ENCODE measurements at places on chromosomes 6 and 20.

GRCh38 chr6:392441-393390 is 1.2 kb downstream of the IRF4 start:
- no peak overlapping the region for H3K27ac ChIP-seq
- H3K36me3 ChIP-seq = no peaks in the 10 kb centered on the region
- no peaks in the 10 kb centered on the region for H3K4me1 ChIP-seq
- no peak for DNase-seq
- H3K27me3 ChIP-seq = peaks cover 29% of the 10 kb centered on the region
- H3K4me3 ChIP-seq = peak overlapping the region; percentile 48

- no peaks in the 10 kb centered on the region for H3K4me1 ChIP-seq
- H3K4me3 ChIP-seq = no peak overlapping the region
- no peak for DNase-seq
These were observed 284.9 kb downstream of the PRKN start for GRCh38 chr6:162442687-162443086.

- H3K4me3 ChIP-seq = peak within 1 kb of the TSS; percentile 60
- no peaks in the 10 kb centered on the region for H3K4me1 ChIP-seq
- no peaks in the 10 kb centered on the region for H3K27me3 ChIP-seq
- peak within 1 kb of the TSS; percentile 52 for H3K27ac ChIP-seq
These were observed at the start of gene HSD17B8 for GRCh38 chr6:33204415-33205190. TSS of gene HSD17B8 (plus strand) at chr6:33204655. CDS start at chr6:33204669, 14 bp downstream.

GRCh38 chr6:117481926-117482239 is 591 bp upstream of the DCBLD1 start:
- peak overlapping the region; percentile 80 for H3K4me3 ChIP-seq
- no peaks in the 10 kb centered on the region for H3K36me3 ChIP-seq
- H3K27ac ChIP-seq = peak overlapping the region; percentile 88

- no peak overlapping the region for H3K27ac ChIP-seq
- no peaks in the 10 kb centered on the region for H3K4me1 ChIP-seq
- H3K27me3 ChIP-seq = no peaks in the 10 kb centered on the region
- H3K36me3 ChIP-seq = peaks cover 9% of the 10 kb centered on the region
These were observed 32.4 kb upstream of the FBXO9 start for GRCh38 chr6:53032849-53033248.

GRCh38 chr20:4673371-4674001 is 48.2 kb upstream of the PRND start:
- no peak for DNase-seq
- H3K4me1 ChIP-seq = no peaks in the 10 kb centered on the region
- H3K4me3 ChIP-seq = no peak overlapping the region
- H3K27ac ChIP-seq = no peak overlapping the region

DNA sequence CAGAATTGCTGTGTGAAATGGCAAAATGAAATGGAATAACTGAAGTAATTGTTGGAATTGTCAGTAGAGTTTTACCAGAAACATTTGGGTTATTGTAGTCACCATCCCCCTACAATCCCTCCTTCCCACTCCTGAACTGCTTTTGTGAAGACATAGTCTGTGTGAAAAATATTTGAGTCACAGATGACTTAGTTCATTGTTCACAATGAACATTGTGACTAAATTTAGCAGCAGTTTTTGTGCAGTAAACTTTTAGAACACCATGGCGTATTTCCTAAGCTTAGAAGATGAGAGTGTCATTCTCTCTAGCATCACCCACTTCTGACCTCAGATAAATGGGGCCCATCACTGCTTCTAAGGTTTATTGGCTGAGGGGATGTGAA is 11.0 kb downstream of the OTOR start:
- no peaks in the 10 kb centered on the region for H3K27me3 ChIP-seq
- no peak overlapping the region for H3K4me3 ChIP-seq
- DNase-seq = no peak
- no peak overlapping the region for H3K27ac ChIP-seq
- H3K36me3 ChIP-seq = no peaks in the 10 kb centered on the region

DNA sequence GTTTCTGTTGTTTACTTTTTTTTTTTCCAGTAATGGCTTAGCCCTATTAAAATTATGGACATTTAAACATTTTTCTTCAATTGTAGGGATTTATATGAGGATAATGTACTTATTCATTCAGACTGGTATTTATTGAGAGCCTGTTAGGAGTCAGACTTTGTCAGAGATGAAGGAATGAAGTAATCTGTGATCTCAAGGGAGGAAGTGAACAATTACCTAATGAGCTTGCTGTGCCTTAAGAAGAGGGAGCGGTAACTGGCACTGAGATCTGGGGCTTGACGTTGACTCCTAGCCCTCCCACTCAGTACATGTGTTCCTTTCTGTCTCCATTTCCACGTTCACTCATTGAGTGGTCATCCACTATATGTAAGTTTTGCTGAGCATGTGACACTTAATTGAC is 12.6 kb downstream of the AFDN start:
- peaks cover 24% of the 10 kb centered on the region for H3K4me1 ChIP-seq
- DNase-seq = no peak
- no peak overlapping the region for H3K4me3 ChIP-seq
- no peaks in the 10 kb centered on the region for H3K36me3 ChIP-seq
- no peak overlapping the region for H3K27ac ChIP-seq

DNA sequence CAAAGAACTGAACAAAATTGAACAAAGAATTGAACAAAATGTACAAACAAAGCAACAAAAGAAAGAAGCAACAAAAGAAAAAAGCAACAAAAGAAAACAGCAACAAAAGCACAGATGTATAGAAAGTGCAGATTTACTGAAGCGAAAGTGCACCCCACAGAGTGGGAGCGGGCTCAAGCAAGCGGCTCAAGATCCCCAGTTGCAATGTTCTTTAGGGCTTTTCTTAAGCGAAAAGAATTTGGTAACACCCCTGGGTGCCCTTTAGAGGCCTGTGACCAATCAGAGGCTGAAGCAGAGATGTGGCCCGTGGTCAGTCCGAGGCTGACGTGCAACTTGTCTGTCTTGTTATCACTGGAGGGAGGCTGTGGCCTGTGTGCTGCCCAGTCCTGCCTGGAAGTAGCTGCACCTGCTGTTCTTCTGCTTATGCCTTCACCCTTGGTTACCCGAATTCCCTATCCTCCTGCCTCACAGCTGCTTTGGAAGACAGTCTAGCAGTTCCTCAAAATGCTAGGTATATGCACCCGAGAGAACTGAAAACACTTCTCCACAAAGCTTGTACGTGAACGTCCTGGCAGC is 13.2 kb upstream of the KIF25 start:
- no peak for DNase-seq
- no peaks in the 10 kb centered on the region for H3K27me3 ChIP-seq
- H3K4me1 ChIP-seq = no peaks in the 10 kb centered on the region
- no peak overlapping the region for H3K27ac ChIP-seq
- H3K36me3 ChIP-seq = no peaks in the 10 kb centered on the region

GRCh38 chr6:149484733-149485700 is at the start of gene ZC3H12D:
TSS of gene ZC3H12D (minus strand) at chr6:149485014. CDS start at chr6:149474543, 10,471 bp downstream.
- H3K27ac ChIP-seq = peak within 1 kb of the TSS; percentile 44
- H3K27me3 ChIP-seq = no peaks in the 10 kb centered on the region
- DNase-seq = no peak
- no peaks in the 10 kb centered on the region for H3K36me3 ChIP-seq

DNA sequence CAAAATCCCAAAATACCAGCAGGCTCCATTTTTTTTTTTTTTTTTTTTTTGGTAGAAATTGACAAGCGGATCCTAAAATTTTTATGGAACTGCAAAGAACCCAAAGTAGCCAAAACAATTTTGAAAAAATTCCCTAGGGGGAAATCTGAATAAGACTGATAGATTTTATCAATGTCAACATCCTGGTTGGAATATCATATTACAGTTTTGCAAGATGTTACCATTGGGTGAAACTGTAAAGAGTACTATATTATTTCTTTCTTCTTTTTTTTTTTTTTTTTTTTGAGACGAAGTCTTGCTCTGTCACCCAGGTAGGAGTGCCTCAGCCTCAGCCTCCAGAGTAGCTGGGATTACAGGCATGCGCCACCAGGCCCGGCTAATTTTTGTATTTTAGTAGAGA is 29.4 kb upstream of the BEND3 start:
- no peak overlapping the region for H3K27ac ChIP-seq
- no peaks in the 10 kb centered on the region for H3K36me3 ChIP-seq
- H3K4me3 ChIP-seq = no peak overlapping the region
- no peaks in the 10 kb centered on the region for H3K4me1 ChIP-seq
- no peak for DNase-seq

DNA sequence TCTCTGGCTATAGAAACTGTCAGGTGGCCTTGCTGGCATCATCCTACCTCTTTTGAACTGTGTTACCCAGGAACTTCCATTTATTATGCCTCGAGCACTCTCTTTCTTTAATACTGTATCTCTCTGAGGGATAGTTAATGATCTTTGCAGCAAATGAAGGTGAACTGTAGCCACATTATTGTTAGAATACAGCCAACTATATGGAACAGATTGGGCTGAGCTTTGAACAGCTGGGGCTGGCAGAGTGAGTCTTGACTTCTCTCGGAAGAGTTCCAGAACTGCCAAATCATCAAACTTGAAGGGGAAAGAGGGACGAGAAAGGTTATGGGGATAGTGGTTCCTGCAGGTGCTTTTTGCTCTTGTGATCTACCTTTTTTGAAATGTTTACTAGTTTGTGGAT is 237.7 kb downstream of the PRL start:
- no peak overlapping the region for H3K27ac ChIP-seq
- no peak overlapping the region for H3K4me3 ChIP-seq
- no peak for DNase-seq
- H3K4me1 ChIP-seq = no peaks in the 10 kb centered on the region
- H3K27me3 ChIP-seq = no peaks in the 10 kb centered on the region

DNA sequence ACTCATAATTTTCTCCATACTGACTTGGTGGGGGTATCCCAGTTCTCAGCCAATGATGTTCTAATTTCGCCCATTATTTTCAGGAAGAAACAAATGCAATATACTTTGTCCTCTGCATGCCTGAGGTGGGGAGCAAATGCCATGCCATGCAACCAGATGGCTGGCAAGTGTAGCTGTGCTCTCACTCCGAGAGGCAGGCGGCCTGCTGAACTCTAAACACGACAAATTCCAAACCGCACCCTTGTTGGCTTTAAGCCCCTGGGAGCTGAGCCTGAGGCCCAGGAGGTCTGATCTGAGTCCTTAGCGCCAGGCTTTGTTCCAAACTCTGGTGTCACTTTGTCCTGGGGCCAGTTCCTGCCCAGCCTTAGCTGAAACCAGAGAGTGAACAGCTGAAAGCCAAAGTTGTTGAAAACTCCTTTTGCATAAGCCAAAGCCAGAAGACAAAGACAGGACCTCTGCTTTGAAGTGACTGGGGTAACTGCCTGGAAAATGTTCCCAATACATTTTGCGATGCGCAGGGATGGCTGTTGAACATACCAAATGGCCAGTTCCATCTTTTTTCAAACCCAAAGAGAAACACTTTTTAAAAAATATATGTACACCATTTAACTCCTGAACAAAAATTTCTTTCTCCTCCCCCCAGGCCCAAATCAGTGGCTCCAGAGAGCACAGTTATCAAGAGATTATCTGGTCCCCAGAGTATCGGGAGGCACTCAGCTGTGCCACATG is 46.2 kb downstream of the TTI1 start:
- no peaks in the 10 kb centered on the region for H3K36me3 ChIP-seq
- H3K27me3 ChIP-seq = no peaks in the 10 kb centered on the region
- no peak overlapping the region for H3K4me3 ChIP-seq
- peaks cover 79% of the 10 kb centered on the region for H3K4me1 ChIP-seq
- DNase-seq = peak; percentile 72

- no peak overlapping the region for H3K27ac ChIP-seq
- no peaks in the 10 kb centered on the region for H3K27me3 ChIP-seq
- H3K4me1 ChIP-seq = no peaks in the 10 kb centered on the region
- no peaks in the 10 kb centered on the region for H3K36me3 ChIP-seq
These were observed 263.6 kb downstream of the EYA4 start for GRCh38 chr6:133504761-133505160.

DNA sequence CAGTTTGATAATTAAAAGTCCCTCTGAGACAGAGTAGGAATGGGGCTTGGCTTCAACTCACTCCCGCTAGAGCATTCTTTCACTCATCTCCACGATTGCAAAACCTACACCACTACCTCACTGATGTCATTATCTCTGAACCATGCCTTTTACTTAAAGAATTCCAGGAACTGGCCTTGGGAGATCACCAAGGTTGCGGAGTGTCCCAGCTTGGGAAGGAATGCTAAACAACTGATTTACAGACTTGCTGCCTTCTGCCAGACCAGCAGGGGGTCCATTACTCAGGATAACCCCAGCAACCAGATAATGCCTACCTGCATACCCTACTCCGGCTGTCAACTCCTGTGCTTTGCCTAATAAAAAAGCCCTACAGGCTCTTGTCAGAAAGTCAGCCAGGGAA is 102.2 kb upstream of the RALGAPA2 start:
- H3K4me1 ChIP-seq = no peaks in the 10 kb centered on the region
- no peak for DNase-seq
- no peaks in the 10 kb centered on the region for H3K36me3 ChIP-seq

- DNase-seq = no peak
- H3K27ac ChIP-seq = no peak overlapping the region
- H3K4me3 ChIP-seq = no peak overlapping the region
- no peaks in the 10 kb centered on the region for H3K36me3 ChIP-seq
- no peaks in the 10 kb centered on the region for H3K4me1 ChIP-seq
- no peaks in the 10 kb centered on the region for H3K27me3 ChIP-seq
These were observed 23.8 kb downstream of the CYB5R4 start for GRCh38 chr6:83883240-83883639.

GRCh38 chr6:5981126-5982026 is 25.3 kb downstream of the NRN1 start:
- H3K27me3 ChIP-seq = no peaks in the 10 kb centered on the region
- no peak overlapping the region for H3K4me3 ChIP-seq
- H3K4me1 ChIP-seq = no peaks in the 10 kb centered on the region
- no peak overlapping the region for H3K27ac ChIP-seq
- no peaks in the 10 kb centered on the region for H3K36me3 ChIP-seq
- DNase-seq = no peak

DNA sequence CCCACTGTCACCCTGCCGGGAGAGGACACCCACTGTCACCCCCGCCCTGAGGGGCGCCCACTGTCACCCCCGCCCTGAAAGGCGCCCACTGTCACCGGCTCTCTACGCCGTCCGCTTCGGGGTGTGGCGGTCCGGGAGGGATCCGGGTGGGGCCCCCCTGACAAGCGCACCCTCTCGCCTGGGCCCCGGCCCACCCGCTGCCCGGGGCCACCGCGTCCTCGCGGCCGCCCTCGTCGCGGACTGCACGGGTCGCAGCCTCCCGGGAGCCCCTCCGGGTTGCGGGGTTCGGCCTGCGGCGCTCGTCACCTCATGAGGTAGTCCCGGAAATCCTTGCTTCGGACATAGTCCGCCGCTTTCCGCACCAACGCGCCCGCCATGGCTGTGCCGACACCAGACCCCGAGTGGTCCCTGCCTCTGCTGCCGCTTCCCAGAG is 224 bp downstream of the MPC1 start:
- H3K4me3 ChIP-seq = peak overlapping the region; percentile 87
- no peaks in the 10 kb centered on the region for H3K27me3 ChIP-seq
- peaks cover 29% of the 10 kb centered on the region for H3K4me1 ChIP-seq
- DNase-seq = no peak

DNA sequence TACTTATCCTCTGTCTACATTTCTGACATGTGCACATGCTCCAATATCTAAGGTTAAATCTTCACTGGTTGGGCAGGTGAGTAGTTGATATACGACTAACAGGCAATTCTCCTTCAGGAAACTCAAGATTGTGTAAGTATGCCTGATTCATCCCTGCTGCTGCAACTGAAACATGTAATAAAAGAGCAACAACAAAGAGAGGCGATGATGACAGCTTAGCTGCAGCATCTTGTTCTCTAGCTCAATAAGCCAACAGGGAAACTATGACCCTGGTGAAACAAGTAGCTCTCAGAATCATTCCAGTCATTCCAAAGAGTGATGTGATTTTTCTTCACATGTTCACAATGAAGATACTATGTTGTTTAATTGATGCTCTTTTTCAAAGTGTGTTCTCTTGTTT is 74.4 kb downstream of the ELOVL4 start:
- no peaks in the 10 kb centered on the region for H3K36me3 ChIP-seq
- no peaks in the 10 kb centered on the region for H3K4me1 ChIP-seq
- no peak overlapping the region for H3K27ac ChIP-seq
- DNase-seq = no peak
- H3K4me3 ChIP-seq = no peak overlapping the region

Measured in right atrium auricular region (tissue), 2 donors.